Stimulated activated naive B cell treated with anti-CD40 and anti-IgM and Interleukin-4, amounts not matched to agents 10 μg/mL and 1 μg/mL and 100 μg/mL, for 72 hours (primary cell): ENCODE measurements at places on chromosomes 3 and 15.
A peak's percentile ranks its signal among the peaks of the same experiment; 100 is the strongest.

- DNase-seq = no peak
Observed at GRCh38 chr3:120477781-120478180, 27.0 kb upstream of the FSTL1 start.

- no peak for DNase-seq
Observed at GRCh38 chr15:79640206-79640605, 208.1 kb downstream of the MINAR1 start.

- no peak for DNase-seq
Observed at GRCh38 chr15:43977072-43977884, 150.5 kb downstream of the WDR76 start.

GRCh38 chr3:120615847-120616609 lies 19.9 kb downstream of the NDUFB4 start:
- no peak for DNase-seq

GRCh38 chr3:188212308-188212969 lies 58.5 kb downstream of the LPP start:
- DNase-seq = no peak

GRCh38 chr3:198081421-198081844 lies 121.4 kb downstream of the LMLN start:
- no peak for DNase-seq

DNA sequence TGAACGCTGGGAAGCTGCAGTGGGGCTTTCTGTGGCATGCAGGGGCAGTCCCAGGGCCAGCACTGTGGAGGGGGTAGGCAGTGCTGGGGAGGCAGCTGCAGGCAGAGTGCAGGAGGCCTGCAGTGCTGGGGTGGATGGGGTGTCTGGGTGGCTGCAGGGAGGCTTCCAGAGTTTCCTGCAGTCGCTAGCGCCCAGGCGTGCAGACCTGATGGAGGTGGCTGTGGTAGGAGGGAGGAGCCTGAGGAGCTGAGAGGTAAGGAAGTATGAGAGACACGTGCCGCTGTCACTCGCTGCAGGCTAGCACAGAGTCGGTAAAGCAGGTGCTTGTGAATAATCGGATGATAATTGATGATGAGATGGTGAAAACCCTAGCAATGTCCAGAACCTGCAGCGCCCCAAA lies 16.3 kb downstream of the SYNM start:
- DNase-seq = no peak

DNA sequence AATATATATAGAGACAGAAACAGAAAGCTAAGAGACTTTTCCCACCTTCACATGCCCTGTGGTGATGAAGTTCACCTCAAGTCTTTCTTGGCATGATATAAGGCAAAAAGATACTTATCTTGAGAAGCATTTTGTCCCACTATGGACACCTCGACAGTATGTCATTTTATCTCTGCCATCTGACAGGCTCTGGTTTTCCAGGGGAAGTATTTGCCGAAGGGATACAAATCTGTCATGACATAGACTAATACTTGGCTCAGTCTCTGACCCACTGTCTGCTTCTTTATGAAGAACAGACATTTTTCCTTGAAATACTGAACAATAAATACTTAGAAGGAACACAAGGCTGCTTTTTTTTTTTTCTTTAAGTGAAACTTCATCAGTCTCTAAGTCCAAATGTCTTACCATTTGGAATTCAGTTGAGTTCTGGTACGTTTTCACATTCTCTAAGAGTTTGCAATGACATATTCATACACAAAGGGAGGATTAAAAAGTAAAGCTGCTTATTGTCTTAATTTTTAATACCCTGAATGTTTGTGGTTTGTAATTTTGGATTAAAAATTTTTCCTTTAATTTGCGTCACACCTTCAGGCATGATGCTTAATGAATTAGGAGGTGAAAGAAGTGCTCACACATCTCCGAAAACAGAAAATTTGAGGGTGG lies 87.8 kb upstream of the LMOD3 start:
- DNase-seq = no peak

- peak; percentile 21 for DNase-seq
Observed at GRCh38 chr15:85618956-85619491, 175.7 kb downstream of the KLHL25 start.

DNA sequence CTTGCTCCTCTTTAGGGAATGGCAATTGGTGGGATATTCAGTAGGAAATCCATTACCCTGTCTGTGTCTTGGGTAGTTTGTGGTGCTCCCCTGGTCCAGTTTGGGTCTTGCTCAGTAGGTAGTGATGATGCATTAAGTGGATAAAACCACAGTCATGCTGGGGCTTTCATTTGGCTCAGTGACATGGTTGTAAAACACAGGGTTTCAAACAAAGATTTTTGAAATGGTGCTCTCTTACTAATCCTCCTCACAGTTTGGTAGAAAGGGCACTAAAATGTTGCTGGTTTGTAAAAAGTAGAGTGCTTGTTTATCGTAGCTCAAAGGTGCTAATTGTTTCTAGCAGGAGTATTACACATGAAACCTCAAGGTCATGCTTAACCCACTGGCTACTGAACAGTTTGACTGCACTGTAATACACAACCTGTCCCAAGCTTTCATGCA lies 22.9 kb downstream of the BBX start:
- no peak for DNase-seq

DNA sequence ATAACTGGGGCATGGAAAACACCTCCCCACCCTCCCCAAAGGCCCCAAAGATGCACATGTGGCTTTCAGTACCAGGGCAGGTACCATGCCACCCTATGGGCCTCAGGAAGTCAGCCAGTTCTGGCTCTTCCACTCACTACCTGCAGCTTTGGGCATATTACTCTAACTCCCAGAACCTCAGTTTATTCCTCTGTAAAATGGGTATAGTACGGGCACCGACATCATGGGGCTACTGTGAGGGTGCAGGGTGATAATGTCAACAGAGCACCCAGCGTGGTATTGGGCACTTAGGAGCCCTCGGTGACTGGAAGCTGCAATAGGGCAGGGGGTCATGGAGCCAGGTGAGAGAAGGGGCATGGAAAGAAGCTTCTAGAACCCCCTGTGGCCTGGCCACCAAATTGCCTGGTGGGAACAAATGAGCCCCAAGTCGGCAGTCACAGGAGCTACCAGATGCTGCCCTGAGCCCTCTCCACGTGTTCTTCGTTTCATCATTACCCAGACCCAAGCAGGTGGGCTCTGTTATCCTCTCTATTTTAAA lies 512.1 kb downstream of the SHQ1 start:
- no peak for DNase-seq

DNA sequence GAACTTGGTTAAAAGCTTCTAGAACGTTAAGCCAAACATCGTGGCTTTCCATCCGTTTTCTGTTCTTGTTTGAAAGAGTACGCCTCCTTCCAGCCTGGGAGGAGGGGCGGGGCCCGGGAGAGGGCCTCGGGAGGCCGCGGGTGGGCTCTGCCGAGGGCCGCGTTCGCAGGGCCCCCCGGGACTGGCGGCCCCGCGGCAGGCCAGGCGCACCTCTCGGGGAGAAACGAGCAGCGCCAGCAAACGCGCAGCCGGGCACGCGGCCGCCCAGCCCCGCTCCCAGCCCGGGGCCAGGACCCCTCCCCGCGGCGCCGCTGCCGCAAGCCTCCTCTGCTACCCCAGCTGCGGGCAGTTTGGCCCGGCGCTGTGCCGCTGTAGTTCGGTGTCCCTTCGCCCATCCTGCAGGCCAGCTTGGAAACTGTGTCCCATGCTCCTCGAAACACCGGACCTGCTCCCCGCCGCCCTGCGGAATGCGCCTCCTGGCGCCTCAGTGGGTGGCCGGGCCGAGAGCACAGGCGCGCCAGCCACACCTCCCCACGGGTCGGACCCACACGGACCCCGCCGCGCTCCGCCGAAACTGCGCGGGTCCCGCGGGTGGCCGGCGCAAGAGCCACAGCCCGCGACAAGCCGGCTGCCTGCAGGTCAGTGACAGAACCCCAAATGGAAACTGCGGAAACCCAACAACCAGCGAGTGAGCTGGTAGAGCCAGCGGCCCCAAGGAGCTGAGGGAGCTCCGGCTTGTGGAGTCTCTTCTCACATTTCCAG lies 2.3 kb downstream of the OCA2 start:
- no peak for DNase-seq

GRCh38 chr15:63780969-63781368 lies 52.8 kb downstream of the HERC1 start:
- DNase-seq = no peak

GRCh38 chr3:24498391-24498790 lies 3.7 kb upstream of the THRB start:
- DNase-seq = peak; percentile 30

DNA sequence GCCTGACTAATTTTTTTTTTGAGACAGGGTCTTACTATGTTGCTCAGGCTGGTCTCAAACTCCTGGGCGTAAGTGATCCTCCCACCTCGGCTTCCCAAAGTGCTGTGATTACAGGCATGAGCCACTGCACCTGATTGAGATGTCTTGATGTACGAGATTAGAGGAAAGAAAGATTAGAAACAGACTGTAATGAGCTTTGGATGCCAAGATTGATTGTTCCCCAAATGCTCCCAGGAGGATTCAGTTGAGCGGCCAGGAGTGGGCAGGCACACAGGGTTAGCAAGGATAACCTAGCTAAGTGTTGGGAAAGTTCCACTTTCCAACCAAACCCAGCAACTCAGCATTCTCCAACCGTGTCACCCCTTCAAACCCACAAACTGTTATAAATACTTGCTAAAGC lies 63.7 kb downstream of the SRGAP3 start:
- no peak for DNase-seq
